ENCODE measurements at places on chromosomes 1 and 21.
A peak's percentile ranks its signal among the peaks of the same experiment; 100 is the strongest.

- DNase-seq, result no peak
Measured at GRCh38 chr1:237007147-237007881, 3.1 kb upstream of the MT1HL1 start.

DNA sequence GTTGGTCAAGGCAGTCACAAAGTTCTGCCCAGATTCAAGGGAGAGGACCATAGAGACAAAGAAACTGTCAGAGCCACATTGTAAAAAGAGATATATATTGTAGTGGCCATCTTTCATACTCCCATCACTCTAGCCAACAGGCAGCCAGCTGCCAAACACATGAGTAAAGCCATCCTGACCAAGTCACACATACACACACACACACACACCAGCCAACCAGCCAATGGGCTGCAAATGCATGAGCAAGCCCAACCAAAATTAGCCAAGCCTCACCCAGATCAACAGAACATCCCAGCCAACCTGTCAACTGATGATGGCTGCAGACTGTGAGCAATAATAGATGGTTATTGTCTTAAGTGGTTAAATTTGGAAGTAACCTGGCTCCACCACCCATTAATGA is 120.7 kb downstream of the SEC16B start:
- peak; percentile 72 for DNase-seq

DNA sequence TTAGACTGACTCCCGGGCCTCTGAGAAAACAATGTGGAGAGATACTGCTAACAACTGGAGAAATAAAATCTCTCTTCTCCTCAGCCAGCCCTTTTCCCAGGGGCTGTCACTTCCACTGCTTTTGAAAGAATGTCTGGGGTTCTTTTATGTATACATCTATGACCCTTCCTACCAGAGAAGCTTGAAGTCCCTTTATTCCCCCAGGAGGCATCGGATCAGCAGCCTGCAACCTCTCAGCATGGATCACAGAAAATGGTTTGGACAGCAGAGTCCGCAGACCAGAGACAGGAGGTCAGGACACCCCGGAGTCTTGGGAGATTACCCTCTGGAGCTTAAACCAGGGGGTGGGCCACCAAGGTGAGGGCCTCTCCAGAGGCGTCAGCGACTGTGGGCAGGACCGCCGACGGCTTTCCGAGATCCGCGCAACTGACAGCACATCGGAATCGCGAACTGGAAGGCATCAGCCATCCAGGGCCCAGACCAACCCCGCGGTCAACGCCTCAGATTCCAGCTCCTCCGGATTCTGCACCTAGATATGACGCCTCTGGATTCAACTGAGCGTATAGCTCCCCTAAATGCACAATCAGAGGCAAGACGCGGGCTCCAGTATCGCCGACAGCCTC is 1.0 kb downstream of the EPHA10 start:
- no peak for DNase-seq

DNA sequence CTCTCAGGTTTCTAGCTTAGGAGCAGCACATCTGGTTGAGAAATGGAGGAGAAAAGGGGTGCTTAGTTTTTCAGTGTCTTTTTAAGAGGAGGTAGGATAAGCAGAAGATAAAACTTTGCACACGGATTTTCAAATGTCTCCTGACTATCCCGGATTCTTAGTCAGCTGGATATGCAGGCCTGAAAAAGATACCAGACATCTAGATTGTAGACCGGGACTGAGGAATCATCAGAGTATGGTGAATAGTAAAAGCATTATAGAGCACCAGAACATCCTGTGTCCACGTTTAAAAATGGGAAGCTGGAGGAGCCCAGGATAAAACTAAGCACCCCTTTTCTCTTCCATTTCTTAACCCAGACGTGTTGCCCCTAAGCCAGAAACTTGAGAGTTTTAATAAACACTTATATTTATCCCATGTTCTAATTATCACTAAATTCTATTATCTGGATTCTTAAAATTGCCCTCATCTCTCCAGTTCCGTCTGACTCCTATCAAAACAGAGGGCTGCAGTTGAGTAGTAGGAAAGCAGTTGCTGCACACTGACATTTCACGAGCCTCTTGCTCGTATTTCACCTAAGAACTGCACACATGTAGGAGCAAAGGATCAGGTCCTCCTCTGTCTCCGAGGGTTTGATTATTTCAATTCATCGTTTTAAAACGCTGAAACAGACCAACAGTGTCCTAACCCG is 609 bp downstream of the PIGK start:
- peak; percentile 39 for DNase-seq
